A549 treated with Mapracorat at 1 μM for 4 hours (cell line): ENCODE measurements at places on chromosomes 3 and 15. TPM values are rescaled to one million over a fixed set of nuclear protein-coding genes. Genes with fewer than 3 reads are reported as not detected.

IL17RB gene
- 0.75 to 1.2 TPM (median 0.86 TPM) in 5 replicates for total RNA-seq

OR5K2 gene
- not detected in 5 replicates for total RNA-seq

ARPIN gene
- 10.1 to 14.3 TPM (median 11.4 TPM) in 5 replicates for total RNA-seq

BNIP2 gene
- 56.2 to 92.6 TPM (median 69.6 TPM) in 5 replicates for total RNA-seq

TP63 gene
- 0.10 to 0.48 TPM (median 0.27 TPM) in 5 replicates for total RNA-seq

AMOTL2 gene
- total RNA-seq: 44.9 to 52.4 TPM (median 49.4 TPM) in 5 replicates

TIMP4 gene
- total RNA-seq: 10.0 to 14.3 TPM (median 11.9 TPM) in 5 replicates

PIGB gene
- total RNA-seq: 10.6 to 15.3 TPM (median 13.3 TPM) in 5 replicates

FETUB gene
- 0.10 to 0.35 TPM (median 0.23 TPM) in 5 replicates for total RNA-seq

TF gene
- 0.34 to 1.5 TPM (median 0.66 TPM) in 5 replicates for total RNA-seq

REC114 gene
- not detected in 5 replicates for total RNA-seq

C3orf22 gene
- not detected in 5 replicates for total RNA-seq

UQCC5 gene
- total RNA-seq: 58.0 to 69.5 TPM (median 61.0 TPM) in 5 replicates

CCR1 gene
- not detected in 5 replicates for total RNA-seq

CTXN2 gene
- not detected in 5 replicates for total RNA-seq

POLQ gene
- 5.7 to 7.2 TPM (median 6.4 TPM) in 5 replicates for total RNA-seq

UNC13C gene
- not detected in 5 replicates for total RNA-seq

ESYT3 gene
- 0.59 to 1.2 TPM (median 0.87 TPM) in 5 replicates for total RNA-seq

LOXL1 gene
- 0.38 to 0.90 TPM (median 0.81 TPM) in 5 replicates for total RNA-seq

C3orf85 gene
- not detected in 5 replicates for total RNA-seq

SSUH2 gene
- total RNA-seq: 0.62 to 1.0 TPM (median 0.70 TPM) in 5 replicates
